Liver (tissue), 10 donors: ENCODE measurements at places on chromosomes 5 and 9. TPM values are rescaled to one million over a fixed set of nuclear protein-coding genes. Genes with fewer than 3 reads are reported as not detected.

The NPM1 gene
- polyA plus RNA-seq = 959 TPM

The PCDHB5 gene
- 0.17 TPM for polyA plus RNA-seq

- DNase-seq = no peak
- H3K27ac ChIP-seq = no peak overlapping the region
- no peak overlapping the region for H3K4me3 ChIP-seq
- H3K27me3 ChIP-seq = no peaks in the 10 kb centered on the region
Observed at GRCh38 chr5:10703676-10704075, 57.4 kb downstream of the DAP start.

DNA sequence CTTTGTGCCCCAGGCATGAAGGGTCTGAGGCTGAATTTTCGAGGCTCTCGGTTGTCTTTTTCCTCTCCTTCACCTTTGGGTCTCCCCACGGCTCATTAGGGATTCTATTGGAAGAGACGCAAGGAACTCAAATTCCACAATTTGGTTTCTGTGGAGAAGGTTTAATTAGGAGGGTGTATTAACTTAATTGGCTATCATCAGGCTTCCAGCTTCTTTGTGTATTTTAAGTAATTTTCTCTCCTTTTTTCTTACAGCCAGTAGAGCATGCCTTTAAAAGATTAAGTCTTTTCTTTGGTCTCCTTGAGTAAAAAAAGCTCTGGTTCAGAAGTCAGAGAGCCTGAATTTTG is 115.4 kb downstream of the PDZD2 start:
- H3K27ac ChIP-seq = no peak overlapping the region
- DNase-seq = no peak
- no peaks in the 10 kb centered on the region for H3K27me3 ChIP-seq
- no peaks in the 10 kb centered on the region for H3K36me3 ChIP-seq
- no peaks in the 10 kb centered on the region for H3K4me1 ChIP-seq
- H3K4me3 ChIP-seq = no peak overlapping the region

DNA sequence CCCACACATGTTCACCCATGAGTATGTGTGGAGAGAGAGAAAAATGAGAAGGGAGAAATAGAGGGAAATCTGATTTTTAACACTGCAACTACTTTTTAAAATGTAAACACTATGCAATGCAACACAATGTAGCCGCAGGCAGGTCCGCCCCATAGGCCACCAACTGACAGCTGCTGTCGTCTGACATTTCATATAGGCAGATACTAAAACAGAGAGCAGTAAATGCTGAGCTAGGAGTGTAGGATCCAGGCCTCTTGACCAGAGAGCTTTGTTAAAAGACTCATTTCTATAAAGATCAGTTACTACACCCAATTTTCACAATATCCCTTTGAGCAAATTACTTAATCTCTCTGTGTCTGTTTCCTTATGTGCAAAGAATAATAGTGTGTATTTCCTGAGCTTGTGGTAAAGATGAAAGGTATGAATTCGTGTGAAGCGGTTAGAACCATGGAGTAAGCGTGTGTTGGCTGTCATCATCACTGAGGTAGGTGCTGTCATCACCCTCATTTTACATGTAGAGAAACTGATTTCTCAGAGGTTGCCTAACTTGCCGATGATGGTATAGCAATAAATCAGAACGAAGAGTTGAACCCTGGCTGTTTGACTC is 55.2 kb upstream of the PDE8B start:
- H3K4me1 ChIP-seq = no peaks in the 10 kb centered on the region
- no peak overlapping the region for H3K27ac ChIP-seq
- no peaks in the 10 kb centered on the region for H3K36me3 ChIP-seq
- DNase-seq = no peak
- H3K27me3 ChIP-seq = no peaks in the 10 kb centered on the region

The NIM1K gene
- 0.07 TPM for polyA plus RNA-seq

- H3K4me3 ChIP-seq = no peak overlapping the region
- peaks cover 6% of the 10 kb centered on the region for H3K4me1 ChIP-seq
- no peak overlapping the region for H3K27ac ChIP-seq
- H3K27me3 ChIP-seq = no peaks in the 10 kb centered on the region
Observed at GRCh38 chr9:137879052-137879451, 1.5 kb downstream of the CACNA1B start.
